ENCODE measurements at places on chromosomes 6 and 20. TPM values are rescaled to one million over a fixed set of nuclear protein-coding genes. Genes with fewer than 3 reads are reported as not detected.

GRCh38 chr6:34145161-34146020 lies 496 bp downstream of the GRM4 start:
- H3K27me3 ChIP-seq = peaks cover 55% of the 10 kb centered on the region
- H3K4me3 ChIP-seq = peak overlapping the region; percentile 16
- H3K27ac ChIP-seq = no peak overlapping the region

DNA sequence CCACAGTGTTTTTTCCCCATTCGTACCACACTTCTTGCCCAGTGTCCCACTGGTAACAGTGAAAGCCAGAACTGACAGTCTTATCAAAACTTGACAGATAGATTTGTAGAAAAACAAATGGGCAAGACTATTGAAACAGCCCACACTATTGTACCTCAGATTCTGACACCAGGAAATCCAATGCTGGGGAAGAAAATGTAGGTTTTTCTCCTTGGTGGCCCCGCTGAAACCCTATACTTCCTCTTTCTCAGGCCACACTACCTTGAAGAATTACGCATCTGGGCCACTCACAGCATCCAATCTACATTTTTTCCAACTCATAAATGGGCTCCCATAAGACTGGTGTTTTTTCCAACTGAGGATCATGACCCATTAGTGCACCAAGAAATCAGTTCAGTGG lies 90.9 kb upstream of the HDDC2 start:
- H3K4me1 ChIP-seq = no peaks in the 10 kb centered on the region
- H3K27me3 ChIP-seq = no peaks in the 10 kb centered on the region

DNA sequence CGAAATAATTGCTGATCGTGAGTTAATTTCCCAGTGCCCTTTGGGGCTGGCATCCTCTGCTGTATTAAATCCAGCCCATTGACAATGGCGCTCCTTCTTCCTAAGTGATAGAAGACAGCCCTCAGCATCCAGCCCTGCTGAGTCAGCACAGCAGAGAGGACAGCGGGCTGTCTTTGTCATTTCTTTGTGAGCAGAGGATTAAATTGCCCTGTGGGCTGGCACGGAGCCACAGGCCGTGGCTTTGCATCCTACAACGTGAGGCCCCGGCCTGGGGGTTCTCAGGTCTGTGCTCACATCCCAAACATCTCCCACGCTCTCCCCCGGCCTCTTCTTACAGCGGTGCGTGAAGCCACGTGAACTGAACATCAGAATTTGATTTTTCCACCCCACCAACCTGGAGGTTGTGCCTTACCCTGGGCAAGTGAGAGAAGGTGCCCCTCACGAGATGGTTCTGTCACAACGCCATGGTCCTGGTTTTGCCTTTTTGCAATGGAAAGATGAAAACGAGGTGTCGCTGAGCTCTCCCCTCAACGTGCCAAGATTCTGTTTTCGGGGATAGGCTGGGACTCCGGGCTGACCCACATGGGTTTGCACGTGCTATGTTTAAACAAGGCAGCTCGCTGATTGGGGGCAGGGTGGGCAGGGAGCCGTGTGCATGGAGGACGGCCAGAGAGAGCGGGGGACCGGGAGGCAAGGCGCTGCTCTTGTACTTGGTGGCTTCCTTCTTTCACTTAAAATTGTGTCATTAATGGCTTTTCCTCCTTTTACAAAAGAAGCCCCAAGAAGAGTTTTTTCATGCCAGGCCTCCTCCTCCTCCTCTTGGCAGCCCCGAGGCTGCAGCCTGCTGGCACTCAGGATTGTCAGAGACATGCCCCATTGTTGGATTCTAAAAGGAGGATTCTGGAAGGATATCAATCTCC lies 19.5 kb downstream of the CDH4 start:
- DNase-seq = no peak
- no peaks in the 10 kb centered on the region for H3K36me3 ChIP-seq
- no peak overlapping the region for H3K27ac ChIP-seq
- no peak overlapping the region for H3K4me3 ChIP-seq
- no peaks in the 10 kb centered on the region for H3K27me3 ChIP-seq

GRCh38 chr6:41683523-41684310 lies 45.4 kb downstream of the MDFI start:
- H3K36me3 ChIP-seq = peaks cover 45% of the 10 kb centered on the region
- H3K4me1 ChIP-seq = peaks cover 22% of the 10 kb centered on the region
- no peaks in the 10 kb centered on the region for H3K27me3 ChIP-seq
- DNase-seq = peak; percentile 90
- H3K27ac ChIP-seq = peak overlapping the region; percentile 80

DNA sequence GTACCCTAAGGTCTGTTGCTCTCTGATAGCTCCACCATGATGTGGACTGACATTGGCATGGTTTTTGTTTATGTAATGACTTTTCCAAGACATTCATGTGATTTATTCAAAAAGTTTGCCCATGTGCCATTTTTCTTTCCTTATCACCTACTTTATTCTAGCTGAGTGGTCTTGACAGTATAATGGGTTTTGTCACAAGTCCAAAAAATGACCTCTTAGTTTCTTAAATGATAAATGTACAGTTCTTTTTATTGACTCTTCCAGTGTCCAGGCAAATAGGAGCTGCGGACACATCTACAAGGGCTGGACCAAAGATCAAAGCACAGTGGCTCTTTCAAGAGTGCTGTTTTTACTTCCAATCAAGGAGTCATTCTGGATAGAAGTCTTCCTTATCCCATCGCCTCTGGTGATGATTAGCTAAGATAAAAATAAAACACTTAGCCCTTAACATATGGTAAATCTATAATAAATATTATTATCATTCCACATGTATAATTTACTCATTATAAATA lies 141.4 kb downstream of the MMUT start:
- H3K27me3 ChIP-seq = no peaks in the 10 kb centered on the region
- no peak overlapping the region for H3K27ac ChIP-seq
- no peak overlapping the region for H3K4me3 ChIP-seq
- DNase-seq = no peak

DNA sequence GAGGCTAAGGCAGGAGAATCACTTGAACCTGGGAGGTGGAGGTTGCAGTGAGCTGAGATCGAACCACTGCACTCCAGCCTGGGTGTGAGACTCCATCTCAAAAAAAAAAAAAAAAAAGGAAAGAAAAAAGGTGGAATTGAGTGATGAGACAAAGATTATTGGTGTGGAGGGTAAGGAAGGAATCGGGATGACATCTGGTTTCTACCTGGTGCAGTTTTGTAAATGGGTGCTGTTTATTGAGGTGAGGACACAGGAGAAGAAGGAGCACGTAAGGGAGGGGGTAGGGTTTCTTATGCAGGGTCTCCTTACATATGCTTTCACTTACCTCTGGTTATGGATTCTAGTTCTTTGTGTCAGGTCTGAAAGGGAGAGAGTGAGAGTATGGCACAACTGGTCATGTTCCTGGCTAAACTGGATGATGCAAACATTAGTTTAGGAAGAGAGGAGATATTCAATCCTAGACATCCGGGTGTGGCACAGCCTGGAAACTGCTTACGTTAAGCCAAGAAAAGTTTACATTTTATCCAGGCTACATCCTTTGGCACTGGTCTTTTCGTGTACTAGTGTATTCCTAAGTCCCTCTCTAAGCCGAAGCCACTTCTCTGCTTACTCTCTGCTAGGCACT lies 5.4 kb downstream of the RALY start:
- H3K27ac ChIP-seq = no peak overlapping the region
- no peaks in the 10 kb centered on the region for H3K27me3 ChIP-seq
- peaks cover 65% of the 10 kb centered on the region for H3K4me1 ChIP-seq

DNA sequence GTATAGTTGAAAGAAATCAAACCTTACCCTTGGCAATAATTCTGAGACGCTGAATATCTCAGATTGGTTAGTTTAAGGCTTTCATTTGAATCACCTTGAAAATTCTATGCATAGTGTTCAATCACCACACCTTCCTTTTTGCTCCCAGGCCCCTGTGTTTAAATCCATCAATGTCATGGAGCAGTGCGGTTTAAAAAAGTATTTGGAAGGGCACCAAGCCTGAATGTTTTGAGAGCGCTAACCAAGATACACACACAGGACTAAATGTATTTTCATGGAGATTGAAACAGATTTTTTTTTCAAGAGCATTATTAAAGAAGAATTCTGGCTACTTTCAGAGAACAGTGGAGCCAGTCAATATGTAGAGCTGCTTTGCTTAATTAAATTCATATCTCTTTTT lies 195.7 kb downstream of the CENPW start:
- DNase-seq = no peak
- H3K36me3 ChIP-seq = no peaks in the 10 kb centered on the region
- H3K4me1 ChIP-seq = no peaks in the 10 kb centered on the region
- no peak overlapping the region for H3K27ac ChIP-seq

DNA sequence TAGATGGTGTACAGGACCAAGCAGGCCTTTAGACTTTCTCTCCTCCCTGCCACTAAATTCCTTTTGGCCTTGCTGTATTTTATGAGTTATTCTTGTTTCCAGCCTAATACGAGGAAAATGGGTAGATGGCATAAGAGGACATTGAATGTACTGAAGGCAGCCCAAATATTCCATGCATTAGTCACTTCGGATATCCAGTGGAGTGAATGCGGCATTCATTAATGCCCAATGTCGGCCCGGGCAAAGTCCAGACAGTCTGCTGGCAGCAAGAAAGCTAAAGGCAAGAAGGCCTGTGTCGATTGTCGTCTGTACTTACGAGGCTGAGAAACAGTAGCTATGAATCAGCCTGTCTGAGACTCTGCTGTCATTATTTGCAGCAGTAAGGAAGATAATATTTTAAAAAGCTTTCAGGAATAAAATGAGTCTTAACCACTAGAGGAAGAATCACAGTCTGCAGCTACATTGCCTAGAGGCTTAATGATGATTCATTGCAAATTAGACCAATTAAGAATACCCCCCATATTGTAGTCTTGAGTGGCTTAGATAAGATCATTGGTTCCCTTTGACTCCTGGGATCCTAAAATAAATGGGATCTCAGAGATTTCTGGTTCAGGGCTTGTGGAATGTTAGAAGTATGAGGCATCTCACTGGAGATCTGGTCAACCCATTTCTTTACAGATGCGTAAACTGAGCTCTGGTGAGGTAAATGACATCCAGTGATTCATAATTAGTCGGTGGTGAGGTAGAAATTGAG lies 534.1 kb upstream of the JAG1 start:
- no peaks in the 10 kb centered on the region for H3K27me3 ChIP-seq
- no peak overlapping the region for H3K27ac ChIP-seq
- no peak overlapping the region for H3K4me3 ChIP-seq

DNA sequence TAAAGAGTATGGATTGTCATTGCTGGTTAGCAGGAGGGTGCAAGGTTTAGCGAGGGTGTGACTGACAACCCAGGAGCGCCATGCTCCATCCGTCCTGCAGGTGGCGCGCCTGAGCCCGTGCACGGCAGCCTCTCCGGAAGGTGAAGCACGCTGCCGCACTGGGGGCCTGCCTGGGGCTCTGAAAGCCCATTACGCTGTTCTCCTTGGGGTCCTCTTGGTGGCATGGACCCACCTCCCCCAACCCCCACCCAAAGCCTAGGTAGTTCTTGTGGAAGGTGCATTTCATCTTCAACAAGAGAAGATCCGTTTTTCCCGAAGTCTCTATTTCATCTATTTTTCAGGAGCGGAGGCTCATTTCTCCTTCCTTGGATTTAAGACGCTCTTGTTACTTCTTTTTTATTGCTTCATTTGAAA lies 197.4 kb upstream of the KCNG1 start:
- no peaks in the 10 kb centered on the region for H3K4me1 ChIP-seq
- no peak overlapping the region for H3K4me3 ChIP-seq
- H3K27ac ChIP-seq = no peak overlapping the region
- DNase-seq = no peak
- peaks cover 58% of the 10 kb centered on the region for H3K27me3 ChIP-seq

DNA sequence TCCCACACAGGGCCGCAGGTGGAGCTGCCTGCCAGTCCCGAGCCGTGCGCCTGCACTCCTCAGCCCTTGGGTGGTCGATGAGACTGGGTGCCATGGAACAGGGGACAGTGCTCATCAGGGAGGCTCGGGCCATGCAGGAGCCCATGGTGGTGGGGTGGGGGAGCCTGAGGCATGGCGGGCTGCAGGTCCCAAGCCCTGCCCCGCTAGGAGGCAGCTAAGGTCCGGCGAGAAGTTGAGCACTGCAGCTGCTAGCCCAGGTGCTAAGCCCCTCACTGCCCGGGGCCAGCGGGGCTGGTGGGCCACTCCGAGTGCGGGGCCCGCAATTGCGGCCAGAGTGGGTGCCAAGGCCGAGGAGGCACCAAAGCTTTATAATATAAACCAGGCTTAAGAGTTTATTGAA lies 479.7 kb downstream of the MMUT start:
- H3K36me3 ChIP-seq = no peaks in the 10 kb centered on the region
- H3K4me1 ChIP-seq = no peaks in the 10 kb centered on the region
- DNase-seq = no peak
- H3K4me3 ChIP-seq = no peak overlapping the region
- H3K27ac ChIP-seq = no peak overlapping the region

The CST2 gene
- not detected for polyA plus RNA-seq

The CLPSL2 gene
- polyA plus RNA-seq = not detected

The CPXM1 gene
- polyA plus RNA-seq = 0.27 TPM

The PPP1R16B gene
- polyA plus RNA-seq = 1.9 TPM
